NCI-H446 (cell line): ENCODE measurements at places on chromosomes 2 and 18.

DNA sequence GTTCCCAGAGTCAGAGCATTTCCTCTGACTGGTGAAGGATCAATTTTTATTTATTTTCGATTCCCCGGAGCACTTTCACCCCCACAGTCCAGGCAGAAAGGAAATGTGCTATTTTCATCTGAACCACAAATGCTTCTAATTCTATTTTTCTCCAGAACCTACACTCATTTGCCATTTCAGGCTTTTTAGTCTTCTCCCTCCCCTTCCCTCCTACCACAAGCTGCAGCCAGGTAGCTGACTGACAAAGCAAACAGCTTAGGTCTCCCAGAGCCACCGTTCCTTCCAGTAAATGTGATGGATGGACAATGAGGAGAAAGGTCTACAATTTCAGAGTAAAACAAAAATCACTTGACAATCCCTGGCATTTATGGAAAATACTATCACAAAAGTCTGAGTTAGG, 76.9 kb downstream of the KLF7 start:
- no peak for DNase-seq

GRCh38 chr2:207617011-207617671, 8.1 kb downstream of the METTL21A start:
- DNase-seq, result no peak

- no peak for DNase-seq
These were observed 5.4 kb downstream of the POU3F3 start for GRCh38 chr2:104859291-104859765.

GRCh38 chr2:207720517-207721187, 9.2 kb downstream of the CCNYL1 start:
- no peak for DNase-seq

DNA sequence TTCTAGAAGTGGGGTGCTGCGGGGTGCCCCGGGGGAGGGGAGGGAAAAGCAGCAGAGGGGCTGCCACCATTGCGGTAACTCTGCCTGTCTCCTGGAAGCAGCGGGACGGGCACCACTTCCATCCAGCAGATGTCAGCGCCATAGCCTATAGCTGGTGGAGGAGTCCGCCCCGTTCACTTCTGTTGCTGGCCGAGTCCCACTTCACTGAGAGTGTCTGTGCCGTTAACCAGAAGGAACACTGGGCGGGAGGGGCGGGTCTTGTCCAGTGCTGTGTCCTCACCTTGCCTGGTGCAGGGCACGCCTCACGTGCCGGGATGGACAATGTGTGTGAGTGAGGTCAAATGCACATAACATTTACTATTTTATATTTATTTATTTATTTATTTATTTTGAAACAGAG, 19.3 kb upstream of the ODC1 start:
- no peak for DNase-seq

GRCh38 chr2:98467082-98467536, 22.5 kb downstream of the INPP4A start:
- DNase-seq, result no peak

- no peak for DNase-seq
These were observed 22.1 kb upstream of the OTOS start for GRCh38 chr2:240162531-240162930.

GRCh38 chr2:148577845-148578492, 66.6 kb upstream of the EPC2 start:
- DNase-seq, result no peak

GRCh38 chr2:38720613-38721241, 30.4 kb downstream of the SRSF7 start:
- peak; percentile 94 for DNase-seq

GRCh38 chr2:226983895-226984749, 148.3 kb downstream of the RHBDD1 start:
- no peak for DNase-seq

DNA sequence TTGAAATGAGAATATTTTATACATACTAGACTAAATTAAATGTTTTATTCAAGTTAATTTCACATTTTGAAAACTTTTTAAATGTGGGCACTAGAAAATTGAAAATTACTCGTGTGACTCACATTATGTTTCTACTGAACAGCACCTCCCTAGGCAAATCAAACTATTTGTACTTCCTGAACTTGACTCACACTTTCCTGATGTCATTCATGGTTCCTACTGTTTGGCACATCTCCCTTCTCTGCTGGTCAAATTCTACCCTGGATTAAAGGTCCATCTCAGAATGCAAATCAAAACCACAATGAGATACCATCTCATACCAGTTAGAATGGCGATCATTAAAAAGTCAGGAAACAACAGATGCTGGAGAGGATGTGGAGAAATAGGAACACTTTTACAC, 16.7 kb downstream of the LHCGR start:
- DNase-seq, result no peak
